ENCODE measurements at places on chromosomes 16 and 17.

DNA sequence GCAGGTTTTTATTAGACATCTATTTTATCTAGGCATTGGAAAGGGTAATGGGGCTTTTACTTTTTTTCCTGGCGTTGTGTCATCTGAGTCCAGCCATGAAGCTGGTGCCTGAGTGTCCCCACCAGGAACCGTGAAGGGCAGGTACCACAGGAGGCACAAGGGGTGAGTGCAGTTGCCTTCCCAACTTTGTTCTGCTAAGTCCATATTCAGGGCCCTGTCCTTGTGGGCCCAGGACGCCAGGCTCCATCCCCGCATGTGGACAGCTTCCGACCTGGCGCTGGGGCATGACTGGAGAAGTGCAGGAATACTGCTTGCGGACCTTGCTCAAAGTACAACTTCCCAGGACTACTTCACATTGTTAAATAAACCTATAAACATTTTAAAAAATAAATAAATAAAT is 60.6 kb downstream of the KPNA2 start:
- no peak for DNase-seq

- DNase-seq, result no peak
Measured at GRCh38 chr16:20865420-20866131, 34.6 kb downstream of the DCUN1D3 start.

- no peak for DNase-seq
Measured at GRCh38 chr17:52376137-52376536, 217.6 kb upstream of the CA10 start.

DNA sequence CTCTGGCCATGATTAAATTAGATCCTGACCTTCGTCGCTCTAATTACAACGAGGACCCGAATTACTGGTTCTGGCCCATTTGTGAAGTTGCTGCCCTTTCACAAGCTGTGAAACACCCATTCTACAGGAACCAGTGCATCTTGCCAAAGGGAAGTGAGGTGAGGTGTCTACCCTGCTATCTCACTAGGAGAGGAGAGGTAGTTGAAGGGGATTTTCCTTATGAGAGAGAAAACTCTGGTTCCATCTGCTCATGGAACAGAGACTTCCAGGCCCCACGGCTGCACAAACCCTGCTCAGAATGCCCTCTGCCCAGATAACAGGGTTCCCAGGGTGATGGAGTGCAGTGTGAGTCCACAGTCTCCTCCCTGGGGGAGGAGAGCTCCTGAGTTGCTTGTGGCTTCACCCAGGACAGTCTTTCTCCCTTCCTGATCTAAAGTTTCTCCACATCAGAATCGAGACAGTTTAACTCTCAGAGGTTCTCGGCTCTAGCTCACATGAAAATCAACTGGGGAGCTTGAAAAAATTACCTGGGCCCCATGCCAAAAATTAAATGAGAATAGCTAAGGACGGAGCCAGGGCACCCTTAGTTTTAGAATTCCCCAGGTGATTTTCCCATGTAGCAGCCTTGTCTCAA is 7.8 kb upstream of the SSTR2 start:
- DNase-seq, result no peak

DNA sequence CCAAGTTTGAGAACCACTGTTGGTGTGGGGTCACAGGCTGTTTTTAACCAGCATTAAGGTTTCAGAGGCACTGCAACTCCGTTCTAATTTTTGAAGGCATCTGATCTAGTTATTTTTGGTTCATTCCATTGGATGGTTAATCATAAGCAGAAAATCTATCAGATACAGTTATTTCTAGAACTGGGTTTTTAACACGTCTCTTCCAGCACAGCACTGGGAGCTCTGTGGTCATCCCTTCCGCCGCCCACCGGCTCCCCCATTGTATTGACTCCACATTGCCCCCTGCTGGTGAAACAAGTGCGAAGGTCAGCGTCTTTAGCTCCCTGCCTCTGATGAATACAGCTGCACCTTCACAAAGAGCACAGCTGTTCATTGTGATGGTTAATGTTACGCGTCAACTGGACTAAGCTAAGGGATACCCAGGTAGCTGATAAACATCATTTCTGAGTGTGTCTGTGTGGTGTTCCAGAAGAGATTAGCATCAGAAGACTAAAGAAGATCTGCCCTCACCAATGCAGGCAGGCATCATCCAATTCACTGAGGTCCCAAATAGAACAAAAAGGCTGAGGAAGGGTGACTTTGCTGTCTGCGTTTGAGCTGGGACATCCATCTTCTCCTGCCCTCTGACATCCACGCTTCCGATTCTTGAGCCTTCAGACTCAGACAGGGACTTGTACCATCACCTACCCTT is 8.5 kb downstream of the CCL18 start:
- peak; percentile 84 for DNase-seq

DNA sequence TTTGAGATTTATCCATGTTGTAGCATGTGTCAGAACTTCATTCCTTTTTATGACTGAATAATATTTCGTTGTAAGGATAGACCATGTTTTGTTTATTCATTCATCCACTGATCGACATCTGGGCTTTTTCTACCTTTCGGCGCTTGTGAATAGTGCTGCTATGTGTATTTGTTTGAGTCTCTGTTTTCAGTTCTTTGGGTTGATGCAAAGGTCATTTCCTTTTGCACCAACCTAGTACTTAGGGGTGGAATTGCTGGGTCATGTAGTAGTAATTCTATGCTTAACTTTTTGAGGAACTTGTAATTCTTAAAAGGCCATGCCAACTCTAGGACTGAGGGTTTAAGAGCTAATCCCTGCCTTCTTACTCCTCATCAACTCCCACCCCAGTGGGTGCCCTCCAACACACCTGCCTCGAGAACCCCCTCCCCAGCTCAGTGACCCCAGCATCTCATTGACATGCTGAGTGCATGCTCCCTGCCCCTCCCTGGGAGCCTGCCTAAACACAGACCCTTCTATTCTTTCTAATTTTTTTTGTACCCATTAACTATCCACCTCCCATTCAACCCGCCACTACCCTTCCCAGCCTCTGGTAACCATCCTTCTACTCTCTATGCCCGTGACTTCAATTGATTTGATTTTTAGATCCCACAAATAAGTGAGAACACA is 51.2 kb downstream of the ABAT start:
- no peak for DNase-seq

DNA sequence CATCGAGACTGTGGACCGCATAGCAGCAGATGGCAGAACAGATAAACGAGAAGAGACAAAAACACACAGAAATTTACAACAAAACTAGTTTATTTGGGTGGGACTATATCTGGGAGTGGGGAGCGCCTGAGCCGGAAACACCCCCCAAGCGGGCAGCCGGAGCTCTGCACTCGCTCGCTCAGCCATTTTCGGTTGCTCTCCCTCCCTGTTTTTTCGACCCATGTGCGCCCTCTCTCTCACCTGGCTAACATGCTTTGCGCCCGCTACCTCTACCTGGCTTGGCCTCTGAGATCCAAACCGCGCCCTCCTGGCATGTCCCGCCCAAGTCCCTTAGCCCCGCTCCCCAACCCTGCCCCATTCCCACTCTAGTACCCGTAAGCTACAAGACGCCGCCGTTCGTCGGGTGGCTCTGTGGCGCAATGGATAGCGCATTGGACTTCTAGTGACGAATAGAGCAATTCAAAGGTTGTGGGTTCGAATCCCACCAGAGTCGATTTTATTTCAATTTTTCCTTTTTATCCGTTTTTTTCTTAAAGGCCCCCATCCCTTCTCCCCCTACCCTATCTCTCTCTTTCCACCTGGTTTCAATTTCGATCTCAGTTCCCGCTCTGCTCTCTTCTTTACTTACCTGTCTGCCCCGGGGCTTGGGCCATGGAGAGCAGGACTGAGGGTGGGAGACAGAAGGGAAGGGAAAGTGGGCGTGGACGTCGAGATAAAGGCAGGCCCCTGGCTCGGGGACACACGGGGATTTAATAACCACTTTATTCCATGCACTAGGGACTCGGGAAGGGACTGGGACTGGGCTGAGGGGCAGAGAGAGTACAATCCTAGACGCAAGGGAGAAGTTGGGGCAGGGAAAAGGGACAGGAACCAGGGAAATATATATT is 2.4 kb upstream of the ALOXE3 start:
- DNase-seq, result no peak

Measured in immature natural killer cell (primary cell).